ENCODE measurements at places on chromosomes 3 and 15.

- no peak for DNase-seq
These were observed 276.9 kb downstream of the GBE1 start for GRCh38 chr3:81484520-81484919.

DNA sequence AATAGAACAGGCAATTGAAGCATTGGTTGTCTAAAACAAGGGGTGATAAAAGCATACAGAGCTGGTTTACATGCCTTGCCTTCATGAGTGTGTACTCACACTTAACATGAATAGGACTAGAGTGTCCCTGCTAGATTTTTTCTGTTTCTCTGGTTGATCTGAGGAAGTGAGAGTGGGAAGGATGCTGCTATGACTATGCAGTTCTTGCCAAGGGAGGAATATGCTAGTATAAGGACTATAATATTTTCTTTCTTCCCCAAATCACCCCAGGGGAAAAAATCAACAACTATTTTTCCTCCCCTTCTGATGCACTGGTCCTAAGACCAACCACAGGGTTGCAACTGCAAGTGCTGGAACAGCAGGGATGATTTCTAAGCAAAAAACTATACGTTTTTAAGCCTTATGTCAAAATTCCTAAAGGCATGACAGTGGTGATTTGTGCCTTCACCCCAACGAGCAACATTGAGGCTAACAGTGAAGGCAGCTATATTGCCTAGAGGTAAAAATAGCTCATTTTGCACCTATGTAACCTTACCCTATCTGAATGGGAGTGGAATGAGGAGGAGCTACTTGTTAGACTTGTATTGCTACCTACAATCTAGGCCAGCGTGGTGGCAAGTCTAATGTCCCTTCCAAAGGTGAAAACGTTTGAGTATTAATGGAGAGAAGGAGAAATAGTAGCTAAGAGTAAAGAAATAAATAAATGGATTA lies 33.5 kb upstream of the USP8 start:
- DNase-seq = no peak

DNA sequence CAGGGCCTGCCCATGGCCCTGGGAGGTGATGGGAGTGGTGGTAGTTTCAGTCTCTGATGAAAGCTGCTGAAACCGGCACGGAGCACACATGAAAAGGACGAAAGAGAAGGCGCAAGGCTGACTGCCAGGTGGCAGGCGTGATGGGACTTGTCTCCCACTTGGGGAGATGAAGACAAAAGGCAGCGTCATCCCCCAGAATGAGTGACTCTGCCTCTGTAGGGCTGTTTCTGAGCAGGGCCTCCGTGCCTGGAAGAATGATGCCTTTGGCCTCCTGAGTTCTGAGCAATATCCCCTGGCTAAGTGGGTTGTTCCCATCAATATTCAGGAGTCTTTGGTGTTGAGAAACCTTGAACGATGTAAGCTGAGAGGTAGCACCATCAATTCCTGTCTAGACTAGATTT lies 237.8 kb downstream of the OPA1 start:
- no peak for DNase-seq

GRCh38 chr3:112489674-112490479 lies 9.4 kb downstream of the BTLA start:
- no peak for DNase-seq

- DNase-seq = no peak
These were observed 48.1 kb downstream of the ADAMTS7 start for GRCh38 chr15:78762985-78763795.

DNA sequence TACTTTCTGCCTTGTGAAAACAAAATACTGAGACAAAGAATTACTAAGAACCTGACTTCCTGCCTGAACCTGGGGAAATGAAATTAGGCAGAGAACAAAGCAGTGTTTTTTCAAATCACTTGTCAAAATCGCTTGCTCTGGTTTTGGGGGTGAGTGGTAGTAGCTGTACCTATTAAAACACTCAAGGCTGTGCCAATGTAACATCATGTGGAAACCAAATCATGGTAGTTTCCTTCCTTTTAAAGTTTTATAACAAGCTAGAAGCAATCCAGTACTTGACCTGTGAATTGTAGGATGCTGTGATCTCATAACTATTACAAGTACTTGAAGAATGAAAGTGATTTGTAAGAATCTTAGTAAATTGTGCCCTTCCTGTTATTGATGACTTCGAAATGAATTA lies 6.7 kb downstream of the CMTM8 start:
- DNase-seq = no peak

DNA sequence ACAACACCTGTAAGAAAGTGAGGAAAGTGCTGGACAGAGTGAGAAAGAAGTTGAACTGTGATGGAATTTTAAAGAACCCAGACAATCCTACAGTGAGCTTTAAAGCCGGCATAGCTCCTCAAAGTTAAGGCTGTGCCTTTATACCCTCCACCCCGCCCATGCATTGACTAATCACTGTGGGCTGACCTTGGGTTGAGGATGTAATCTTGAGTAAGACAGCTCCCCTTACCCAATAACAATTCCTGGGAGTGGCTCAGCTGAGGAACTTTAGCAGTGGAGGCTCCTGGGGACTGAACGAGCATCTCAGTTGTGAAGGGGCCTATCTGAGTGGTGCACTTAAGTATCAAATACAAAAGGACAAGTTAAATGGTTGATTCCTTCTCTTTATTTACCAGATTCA lies 35.7 kb upstream of the ZNF770 start:
- no peak for DNase-seq

GRCh38 chr3:71575433-71575832 lies 8.1 kb downstream of the FOXP1 start:
- DNase-seq = no peak

DNA sequence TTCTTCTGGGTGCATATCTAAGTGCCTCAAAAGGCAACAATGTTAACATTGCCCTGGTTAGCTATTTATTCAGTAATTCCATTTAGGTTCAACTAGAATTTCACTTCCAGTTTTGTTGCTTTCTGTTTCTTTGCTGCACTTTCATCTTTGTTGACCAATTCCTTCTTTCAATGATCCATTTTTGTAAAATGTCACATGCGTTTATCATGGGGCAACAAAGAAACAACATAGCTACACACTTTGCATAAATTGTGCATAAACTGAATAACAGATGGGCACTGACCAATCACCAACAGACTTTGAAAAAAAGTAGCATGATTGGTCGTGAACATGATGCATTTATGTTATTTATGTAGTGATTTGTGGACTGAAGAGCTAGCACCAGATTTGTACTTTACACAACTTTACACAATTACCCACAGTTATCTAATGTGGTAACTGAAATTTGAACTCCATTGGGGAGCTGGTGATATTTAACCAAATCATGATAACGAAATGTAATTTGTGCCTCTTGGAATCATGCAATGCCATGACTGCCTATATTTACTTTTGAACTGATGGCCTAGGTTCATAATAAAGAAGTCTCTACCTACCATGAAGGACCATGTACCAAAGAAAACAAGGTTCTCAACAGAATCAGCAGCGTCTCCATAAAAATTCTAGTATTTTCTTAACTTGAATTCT lies 7.1 kb upstream of the CPOX start:
- DNase-seq = no peak

DNA sequence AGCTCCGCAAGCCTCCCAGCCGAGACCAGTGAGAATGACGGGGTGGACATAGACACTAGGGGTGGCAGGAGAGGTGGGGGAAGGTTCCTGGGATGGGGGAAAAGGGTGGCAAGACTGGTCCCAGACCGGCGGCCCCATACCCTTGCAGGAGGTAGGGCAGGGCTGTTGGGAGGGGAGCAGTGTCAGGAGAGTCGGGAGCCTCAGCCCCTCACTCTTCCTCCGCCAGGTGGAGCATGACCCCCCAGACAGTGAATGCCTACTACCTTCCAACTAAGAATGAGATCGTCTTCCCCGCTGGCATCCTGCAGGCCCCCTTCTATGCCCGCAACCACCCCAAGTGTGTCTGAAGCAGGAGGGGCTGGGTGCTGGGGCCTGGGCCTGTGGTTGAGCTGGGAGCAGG lies 8.7 kb upstream of the PSMD2 start:
- DNase-seq = no peak

GRCh38 chr3:38730281-38730680 lies 80.8 kb upstream of the SCN5A start:
- no peak for DNase-seq

GRCh38 chr15:49876401-49877038 lies 242.5 kb downstream of the ATP8B4 start:
- no peak for DNase-seq

DNA sequence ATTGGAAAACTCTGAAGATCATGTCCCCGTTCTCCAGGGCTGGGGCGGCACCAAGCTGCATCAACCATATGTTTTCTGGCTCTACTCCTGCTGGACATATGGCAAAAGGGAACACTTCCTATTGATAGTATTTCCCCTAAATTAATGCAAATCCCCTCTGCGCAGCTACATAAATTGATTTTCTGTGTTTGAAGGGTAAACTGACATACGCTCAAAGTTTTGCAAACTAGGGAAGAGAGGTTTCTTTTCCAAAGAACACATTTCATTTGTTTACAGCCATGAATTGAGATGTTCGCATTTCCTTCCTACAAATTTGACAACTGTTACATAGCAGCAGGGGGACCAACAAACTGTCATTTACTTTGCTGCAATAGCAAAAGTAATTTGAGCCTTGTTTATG lies 35.9 kb downstream of the CTXND1 start:
- DNase-seq = no peak

DNA sequence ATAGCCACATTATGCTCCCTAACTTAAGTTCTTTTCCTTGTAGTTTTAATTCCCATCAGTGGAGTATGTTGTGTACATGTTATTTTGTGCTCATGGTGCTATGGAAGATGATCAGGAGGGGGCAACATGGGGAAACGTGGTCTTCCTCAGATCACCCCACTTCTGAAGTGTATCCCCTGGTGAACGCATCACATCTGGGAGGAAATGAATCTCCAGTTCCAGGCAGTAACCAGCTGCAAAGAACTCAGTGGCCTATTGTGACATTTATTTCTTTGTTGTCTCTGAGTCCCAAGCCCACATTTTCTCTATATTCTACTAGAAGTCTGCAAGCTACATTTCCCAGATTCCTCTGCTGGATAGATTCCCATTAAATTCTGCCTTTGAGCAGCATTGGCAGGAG lies 217.0 kb downstream of the SATB1 start:
- no peak for DNase-seq

GRCh38 chr3:117751651-117752050 lies 1042.1 kb downstream of the TUSC7 start:
- no peak for DNase-seq

DNA sequence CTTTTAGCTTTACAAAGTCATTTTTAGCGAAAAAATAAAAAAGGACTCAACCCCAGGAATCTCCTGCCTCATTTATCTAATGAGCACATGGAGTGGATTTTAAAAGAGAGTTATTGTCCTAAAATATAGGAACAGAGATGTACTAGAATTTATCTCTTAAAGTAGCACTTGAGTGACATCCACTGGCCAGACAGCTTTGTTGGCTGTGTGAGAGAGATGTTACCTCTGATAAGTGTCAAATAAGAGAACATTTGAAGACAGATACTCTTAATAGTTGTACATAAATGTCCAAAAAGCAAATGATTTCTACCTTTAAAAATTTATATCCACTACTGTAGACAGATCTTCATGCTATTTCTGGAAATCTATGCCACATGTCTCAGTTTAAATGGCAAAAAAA lies 12.3 kb upstream of the MFSD1 start:
- no peak for DNase-seq

GRCh38 chr15:52010633-52011595 lies 8.1 kb upstream of the MAPK6 start:
- DNase-seq = no peak

- DNase-seq = no peak
These were observed 693 bp downstream of the CD200 start for GRCh38 chr3:112333381-112334317.

DNA sequence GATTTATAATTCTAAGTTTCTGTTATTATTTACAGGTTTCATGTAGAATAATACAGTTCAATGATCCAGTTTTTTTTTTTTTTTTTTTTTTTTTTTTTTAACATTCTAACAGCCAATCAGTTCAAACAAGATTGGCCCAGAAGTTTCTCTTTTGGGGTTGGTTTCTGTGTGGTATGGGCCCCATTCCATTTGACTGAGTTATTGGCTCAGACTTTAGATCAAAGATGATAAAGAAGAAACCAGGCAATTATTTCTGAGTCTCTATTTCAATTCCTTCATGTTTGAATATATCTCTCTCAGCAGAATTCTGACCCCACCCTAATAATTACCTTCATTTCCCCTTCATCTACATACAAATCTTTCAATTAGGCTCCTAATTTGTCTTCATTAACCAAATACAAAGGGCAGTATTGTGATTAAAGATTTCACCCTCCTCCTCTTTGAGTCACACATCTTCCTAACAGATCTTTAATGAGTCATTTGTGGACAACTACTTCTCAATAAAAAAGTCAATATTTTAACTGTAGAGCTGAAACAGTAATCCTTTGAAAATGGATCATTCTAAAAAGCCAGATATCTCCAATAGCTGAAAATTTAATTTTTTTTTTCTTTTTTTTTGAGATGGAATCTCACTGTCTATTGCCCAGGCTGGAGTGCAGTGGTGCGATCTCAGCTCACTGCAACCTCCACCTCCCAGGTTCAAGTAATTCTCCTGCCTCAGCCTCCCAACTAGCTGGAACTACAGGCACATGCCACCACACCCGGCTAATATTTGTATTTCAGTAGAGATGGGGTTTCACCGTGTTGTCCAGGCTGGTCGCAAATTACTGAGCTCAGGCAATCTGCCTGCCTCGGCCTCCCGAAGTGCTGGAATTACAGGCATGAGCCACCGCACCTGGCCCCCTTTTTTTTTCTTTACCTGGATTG lies 878.8 kb downstream of the NAALADL2 start:
- DNase-seq = no peak

DNA sequence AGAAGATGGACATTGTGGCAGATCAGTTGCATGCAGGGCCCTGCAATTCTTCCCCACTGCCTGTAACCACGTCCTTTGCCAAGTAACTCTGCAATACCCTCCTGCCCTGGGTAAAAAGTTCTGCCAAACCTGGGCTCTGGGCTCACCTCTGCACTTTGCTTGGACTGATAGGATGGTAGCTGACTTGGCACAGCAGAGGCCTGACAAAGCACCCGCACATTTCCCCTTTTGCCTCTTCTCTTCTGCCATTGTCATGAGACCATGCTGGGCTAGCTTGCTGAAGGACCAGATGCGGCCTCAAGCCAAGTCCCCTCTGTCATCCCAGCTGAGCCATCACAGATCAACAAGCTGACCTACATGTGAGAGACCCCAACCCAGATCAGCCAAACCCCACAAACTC lies 122.4 kb downstream of the SMAD6 start:
- DNase-seq = no peak

GRCh38 chr15:49024840-49025239 lies 21.4 kb downstream of the SECISBP2L start:
- no peak for DNase-seq

DNA sequence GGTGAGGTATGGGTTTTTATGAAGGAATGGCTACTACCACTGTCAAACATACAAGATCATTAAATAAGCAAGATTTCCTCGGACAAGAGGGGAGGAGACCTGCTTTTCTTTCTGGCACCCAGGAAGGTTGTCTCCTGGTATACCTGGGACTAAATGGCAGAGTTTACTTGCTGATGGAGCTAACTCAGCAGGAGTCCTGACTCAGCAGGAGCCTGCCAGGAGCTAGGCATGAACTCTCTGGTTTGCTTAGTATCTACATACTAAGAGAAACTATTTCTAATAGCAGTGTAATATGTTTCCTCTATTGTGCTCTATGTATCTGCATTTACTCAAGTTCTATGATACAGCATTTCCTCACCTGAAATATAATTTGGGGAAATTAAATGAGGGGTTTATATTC lies 404.2 kb downstream of the RSL24D1 start:
- no peak for DNase-seq

- no peak for DNase-seq
These were observed 39.3 kb downstream of the RFTN1 start for GRCh38 chr3:16474216-16474615.

Data from stimulated activated CD8-positive, alpha-beta memory T cell treated with anti-CD3 and anti-CD28 coated beads, Interleukin-7, amount 100 ng/mL, for 1 hour (primary cell).